ENCODE measurements at places on chromosomes 7 and 10. TPM values are rescaled to one million over a fixed set of nuclear protein-coding genes. Genes with fewer than 3 reads are reported as not detected.

DNA sequence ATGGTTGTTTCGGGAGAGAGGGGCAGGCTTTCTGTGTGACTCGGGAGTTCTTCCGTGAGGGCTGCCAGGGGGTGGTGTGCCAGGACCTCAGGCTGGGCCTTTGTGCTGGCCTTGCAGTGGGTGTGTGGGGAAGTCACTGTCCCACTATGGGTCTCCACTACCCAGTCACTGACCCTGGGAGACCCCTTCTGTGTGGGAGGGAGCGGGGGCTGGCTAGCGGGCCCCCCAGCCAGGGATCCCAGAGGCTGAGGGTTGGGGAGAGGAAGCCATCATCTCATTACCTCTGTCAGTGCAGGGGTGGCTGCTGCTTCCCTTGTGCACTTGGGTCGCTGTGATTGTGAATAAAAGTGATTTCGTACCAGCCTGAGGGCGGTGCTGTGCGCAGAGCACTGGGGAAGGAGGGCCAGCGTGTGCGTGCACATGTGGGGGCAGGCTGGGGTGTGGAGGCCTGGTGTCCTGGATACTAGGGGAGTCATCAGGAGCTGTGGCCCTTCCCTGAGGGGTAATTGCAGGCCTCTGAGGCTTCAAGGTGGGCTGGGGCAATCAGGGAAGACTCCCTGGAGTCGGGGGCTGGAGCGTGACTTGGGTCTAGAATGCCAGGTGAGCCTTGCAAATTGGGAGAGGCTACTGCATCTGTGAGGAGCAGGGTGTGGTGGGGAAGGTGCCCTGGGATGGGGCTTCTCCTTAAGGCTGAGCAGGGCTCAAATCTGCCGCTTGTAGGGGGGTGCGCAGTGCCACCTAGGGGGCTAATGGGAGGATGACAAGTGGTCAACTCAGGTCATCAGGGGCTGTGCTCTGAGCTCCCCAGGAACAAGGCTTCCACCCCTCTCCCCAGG lies 98.9 kb downstream of the NEURL1 start:
- no peak overlapping the region for H3K4me3 ChIP-seq
- no peaks in the 10 kb centered on the region for H3K36me3 ChIP-seq
- no peaks in the 10 kb centered on the region for H3K4me1 ChIP-seq
- no peaks in the 10 kb centered on the region for H3K27me3 ChIP-seq

DNA sequence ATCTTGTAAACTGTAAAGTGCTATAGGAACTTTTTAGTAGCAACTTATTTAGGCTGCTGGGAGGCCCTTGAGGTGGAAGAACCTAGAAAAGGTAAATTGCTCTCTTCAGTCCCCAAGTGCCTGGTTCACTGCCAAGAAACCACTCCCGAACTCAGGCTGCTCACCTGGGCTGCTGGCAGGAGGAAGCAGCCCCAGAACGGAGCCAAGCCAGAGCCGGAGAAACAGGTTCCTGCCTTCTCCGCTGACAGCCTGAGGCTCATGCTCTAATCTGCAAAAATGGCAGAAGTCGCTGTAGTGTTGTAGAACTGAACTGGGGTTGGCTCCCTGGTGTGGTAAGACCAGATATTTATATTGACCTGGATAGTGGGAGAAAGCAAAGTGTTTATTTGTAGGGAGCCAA lies 136.0 kb downstream of the CUL2 start:
- H3K4me3 ChIP-seq = no peak overlapping the region
- H3K36me3 ChIP-seq = no peaks in the 10 kb centered on the region
- peak overlapping the region; percentile 92 for H3K27ac ChIP-seq
- H3K27me3 ChIP-seq = no peaks in the 10 kb centered on the region
- peaks cover 27% of the 10 kb centered on the region for H3K4me1 ChIP-seq

DNA sequence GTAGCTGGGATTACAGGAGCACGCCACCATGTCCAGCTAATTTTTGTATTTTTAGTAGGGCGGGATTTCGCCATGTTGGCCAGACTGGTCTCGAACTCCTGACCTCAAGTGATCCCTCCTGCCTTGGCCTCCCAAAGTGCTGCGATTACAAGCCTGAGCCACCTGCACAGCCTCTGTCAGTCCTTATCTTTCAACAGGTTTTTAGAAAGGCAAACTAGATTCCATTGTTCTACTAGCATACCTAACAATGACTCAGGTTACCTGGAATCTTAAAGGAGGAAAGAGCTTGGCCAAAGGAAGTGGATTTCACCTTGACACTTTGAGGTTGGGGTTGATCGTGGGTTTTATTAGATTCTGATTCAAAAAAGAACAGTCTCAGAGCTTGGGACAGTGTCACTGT lies 3.2 kb downstream of the ABCC2 start:
- no peaks in the 10 kb centered on the region for H3K27me3 ChIP-seq
- no peak overlapping the region for H3K27ac ChIP-seq
- H3K36me3 ChIP-seq = no peaks in the 10 kb centered on the region

PDK4 gene
- total RNA-seq = 115 TPM

DNA sequence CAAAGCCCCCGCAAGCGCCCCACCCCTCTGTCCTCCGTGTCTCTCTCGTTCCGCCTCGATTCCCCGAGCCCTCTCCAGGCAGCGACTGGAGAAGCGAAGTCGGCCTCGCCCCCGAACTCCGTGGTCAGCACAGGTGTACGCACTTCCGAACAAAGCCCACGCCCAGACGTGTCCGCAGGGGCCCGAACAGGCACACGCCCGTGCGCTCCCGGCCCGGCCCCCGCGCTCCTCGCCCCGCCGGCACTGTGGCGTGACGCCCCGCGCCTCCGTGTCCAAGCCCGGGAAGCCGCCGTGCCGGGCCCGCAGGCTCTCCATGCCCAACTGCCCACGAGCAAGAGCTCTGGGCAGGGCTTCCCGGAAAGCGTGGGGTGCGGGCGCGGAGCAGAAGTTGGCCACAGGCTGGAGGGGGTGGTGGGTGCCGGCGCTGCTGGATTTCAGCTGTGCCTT lies 662 bp downstream of the NRCAM start:
- H3K4me3 ChIP-seq = peak overlapping the region; percentile 53
- H3K27ac ChIP-seq = no peak overlapping the region
- H3K4me1 ChIP-seq = no peaks in the 10 kb centered on the region
- no peaks in the 10 kb centered on the region for H3K36me3 ChIP-seq

DNA sequence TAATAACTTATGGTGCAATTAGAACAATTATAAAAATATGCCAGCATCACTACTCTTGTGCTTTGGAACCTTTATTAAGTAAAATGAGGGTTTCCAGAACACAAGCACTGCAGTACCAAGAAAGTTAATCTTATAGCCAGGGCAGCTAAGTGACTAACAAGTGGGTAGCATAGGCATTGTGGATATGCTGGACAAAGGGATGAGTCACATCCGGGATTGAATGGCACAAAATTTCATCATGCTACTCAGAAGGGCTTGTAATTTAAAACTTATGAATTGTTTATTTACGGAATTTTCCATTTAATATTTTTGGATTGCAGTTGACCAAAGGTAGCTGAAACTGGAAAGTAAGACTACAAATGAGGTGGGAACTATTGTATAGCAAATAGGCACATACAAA lies 250.6 kb downstream of the C7orf25 start:
- H3K27ac ChIP-seq = no peak overlapping the region
- no peaks in the 10 kb centered on the region for H3K36me3 ChIP-seq
- no peak for DNase-seq
- H3K4me3 ChIP-seq = no peak overlapping the region
- H3K27me3 ChIP-seq = no peaks in the 10 kb centered on the region
- H3K4me1 ChIP-seq = no peaks in the 10 kb centered on the region

NANOS1 gene
- 16.5 TPM for total RNA-seq

- no peaks in the 10 kb centered on the region for H3K4me1 ChIP-seq
- no peaks in the 10 kb centered on the region for H3K27me3 ChIP-seq
- H3K4me3 ChIP-seq = no peak overlapping the region
These were observed 165.5 kb upstream of the TARP start for GRCh38 chr7:38438970-38439369.

GRCh38 chr10:120926611-120927010 lies 75.4 kb downstream of the WDR11 start:
- no peak overlapping the region for H3K27ac ChIP-seq
- no peak for DNase-seq
- H3K4me3 ChIP-seq = no peak overlapping the region
- H3K36me3 ChIP-seq = no peaks in the 10 kb centered on the region
- H3K27me3 ChIP-seq = no peaks in the 10 kb centered on the region

CTAGE8 gene
- total RNA-seq = 4.3 TPM

AGBL3 gene
- total RNA-seq = 5.0 TPM

UCN3 gene
- total RNA-seq = not detected

EFCAB10 gene
- total RNA-seq = not detected

GHRHR gene
- total RNA-seq = 0.54 TPM

IFIT1 gene
- 15.9 TPM for total RNA-seq

EN2 gene
- 0.27 TPM for total RNA-seq

RBM20 gene
- 1.3 TPM for total RNA-seq

DNA sequence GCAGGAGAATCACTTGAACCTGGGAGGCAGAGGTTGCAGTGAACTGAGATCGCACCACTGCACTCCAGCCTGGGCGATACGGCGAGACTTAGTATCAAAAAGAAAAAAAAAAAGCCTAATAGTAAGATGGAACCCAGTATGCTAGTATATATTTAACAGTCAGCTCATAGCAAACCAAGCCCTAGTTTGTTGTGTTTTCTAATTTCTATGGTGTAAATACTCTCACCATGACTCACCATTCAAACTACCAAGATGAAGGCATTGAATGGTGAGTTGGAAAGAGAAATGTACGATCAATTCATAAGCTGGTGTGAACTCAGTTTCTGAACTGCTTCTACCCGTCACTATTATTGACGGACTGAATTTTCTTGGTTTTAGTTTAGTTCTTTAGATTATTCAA lies 173.7 kb upstream of the KAT6B start:
- no peak overlapping the region for H3K4me3 ChIP-seq
- H3K27ac ChIP-seq = no peak overlapping the region
- no peak for DNase-seq
- H3K36me3 ChIP-seq = no peaks in the 10 kb centered on the region
- H3K4me1 ChIP-seq = no peaks in the 10 kb centered on the region
- no peaks in the 10 kb centered on the region for H3K27me3 ChIP-seq

IMPDH1 gene
- total RNA-seq = 21.9 TPM

DNA sequence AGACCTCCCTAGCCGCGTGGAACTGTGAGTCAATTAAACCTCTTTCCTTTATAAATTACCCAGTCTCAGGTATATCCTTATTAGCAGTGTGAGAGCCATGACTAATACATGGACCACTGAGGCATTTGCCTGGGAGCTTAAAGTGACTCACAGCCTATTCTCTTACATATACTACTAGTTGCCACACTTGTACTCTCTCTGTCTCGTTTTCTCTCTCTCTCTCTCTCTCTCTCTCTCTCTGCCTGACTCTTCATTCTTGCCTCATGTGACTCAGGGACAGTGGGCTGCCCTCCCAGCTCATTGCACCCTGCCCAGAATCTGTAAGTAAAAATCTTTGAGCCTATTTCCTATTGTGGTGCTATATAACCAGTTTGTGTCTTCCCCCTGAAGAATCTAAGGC lies 238.5 kb upstream of the MAGI2 start:
- no peaks in the 10 kb centered on the region for H3K27me3 ChIP-seq
- no peak overlapping the region for H3K4me3 ChIP-seq
- no peaks in the 10 kb centered on the region for H3K36me3 ChIP-seq
- DNase-seq = no peak
- H3K27ac ChIP-seq = no peak overlapping the region

- no peak overlapping the region for H3K4me3 ChIP-seq
- H3K27ac ChIP-seq = no peak overlapping the region
These were observed 73.7 kb upstream of the BAIAP2L1 start for GRCh38 chr7:98474558-98474957.

- no peaks in the 10 kb centered on the region for H3K27me3 ChIP-seq
- H3K27ac ChIP-seq = no peak overlapping the region
- no peak overlapping the region for H3K4me3 ChIP-seq
- H3K4me1 ChIP-seq = peaks cover 29% of the 10 kb centered on the region
- no peaks in the 10 kb centered on the region for H3K36me3 ChIP-seq
These were observed 477 bp upstream of the FBXW4 start for GRCh38 chr10:101695404-101695890.

GRCh38 chr7:46229409-46229808 lies 308.3 kb upstream of the IGFBP3 start:
- H3K36me3 ChIP-seq = no peaks in the 10 kb centered on the region
- no peak for DNase-seq
- no peaks in the 10 kb centered on the region for H3K4me1 ChIP-seq
- H3K27me3 ChIP-seq = no peaks in the 10 kb centered on the region
- H3K27ac ChIP-seq = no peak overlapping the region

DNA sequence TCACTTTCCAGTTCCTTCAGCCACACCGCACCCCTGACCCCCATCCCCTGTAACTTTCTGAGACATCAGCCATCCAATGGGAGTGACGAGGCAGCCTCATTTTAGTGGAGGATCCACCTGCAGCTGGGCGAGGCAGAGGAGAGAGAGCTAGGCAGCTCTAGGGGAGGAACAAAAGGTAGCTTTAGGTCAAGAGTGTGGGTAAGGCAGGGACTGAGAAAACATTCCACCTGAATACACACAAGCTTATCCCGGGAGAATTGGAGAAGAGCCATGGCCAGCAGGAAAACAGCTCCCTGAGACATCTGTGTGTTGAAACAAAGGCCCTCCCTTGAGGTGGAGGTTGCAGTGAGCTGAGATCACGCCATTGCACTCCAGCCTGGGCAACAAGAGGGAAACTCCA lies 6.7 kb upstream of the KLRG2 start:
- peak; percentile 93 for DNase-seq
- peak overlapping the region; percentile 86 for H3K27ac ChIP-seq
- no peaks in the 10 kb centered on the region for H3K27me3 ChIP-seq
- H3K4me1 ChIP-seq = peaks cover 23% of the 10 kb centered on the region
- H3K36me3 ChIP-seq = no peaks in the 10 kb centered on the region

DNA sequence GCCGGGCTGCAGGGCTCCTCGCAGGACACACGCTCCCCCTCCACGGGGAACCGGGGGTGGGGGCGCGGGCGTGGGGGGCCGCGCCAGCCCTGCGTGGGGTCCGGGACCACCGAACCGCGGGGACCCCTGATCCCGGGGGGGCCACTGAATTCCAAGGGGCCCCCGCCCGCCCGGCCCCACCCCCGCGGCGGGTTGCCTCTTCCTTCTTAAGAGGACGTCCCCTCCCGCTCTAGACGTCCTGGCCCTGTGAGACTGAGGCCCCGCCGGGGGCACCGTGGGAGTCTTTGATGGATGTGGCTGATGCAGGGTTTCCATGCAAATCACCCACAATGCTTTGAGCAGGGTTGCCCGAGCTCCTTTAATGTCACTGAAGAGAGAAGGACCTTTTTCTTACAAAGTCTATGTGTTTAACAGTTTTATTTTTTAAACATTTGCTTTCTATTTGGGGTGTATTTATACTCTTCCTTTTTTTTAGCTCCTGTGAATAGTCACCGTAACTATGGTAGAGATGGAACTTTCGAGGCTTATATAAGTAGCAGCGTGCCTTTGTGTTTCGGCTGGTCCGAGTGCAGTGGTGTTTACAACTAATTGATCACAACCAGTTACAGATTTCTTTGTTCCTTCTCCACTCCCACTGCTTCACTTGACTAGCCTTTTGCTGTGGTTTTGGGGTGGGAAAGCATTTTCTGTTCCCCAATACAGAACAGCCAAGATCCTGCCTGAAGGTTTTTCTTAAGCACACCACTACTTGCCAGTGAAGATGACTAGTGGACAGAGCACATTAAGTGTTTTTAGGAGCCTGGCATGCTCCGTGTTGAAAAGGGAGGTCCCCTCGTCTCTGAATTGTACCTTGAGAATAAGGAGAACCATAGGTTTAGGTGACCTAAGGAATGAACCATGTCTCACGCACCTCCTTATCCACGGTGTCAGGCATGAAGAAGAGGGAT lies 44.8 kb downstream of the PDIA4 start:
- no peaks in the 10 kb centered on the region for H3K4me1 ChIP-seq
- H3K4me3 ChIP-seq = peak overlapping the region; percentile 65
- H3K27me3 ChIP-seq = no peaks in the 10 kb centered on the region
- H3K36me3 ChIP-seq = no peaks in the 10 kb centered on the region
- peak; percentile 35 for DNase-seq

ALOX5 gene
- total RNA-seq = 12.5 TPM

- no peaks in the 10 kb centered on the region for H3K4me1 ChIP-seq
- no peaks in the 10 kb centered on the region for H3K27me3 ChIP-seq
- no peaks in the 10 kb centered on the region for H3K36me3 ChIP-seq
- no peak overlapping the region for H3K27ac ChIP-seq
These were observed 44.5 kb upstream of the STK17A start for GRCh38 chr7:43538404-43538771.
